Foreskin keratinocyte (primary cell): ENCODE measurements at places on chromosomes 3 and 15. TPM values are rescaled to one million over a fixed set of nuclear protein-coding genes. Genes with fewer than 3 reads are reported as not detected.

Gene FGD5
- not detected in 2 replicates for polyA plus RNA-seq

Gene ADCY5
- polyA plus RNA-seq: 0.01 TPM in 1 of 2 replicates, not detected in the other

Gene CDHR4
- polyA plus RNA-seq: not detected in 2 replicates

Gene CTXND1
- not detected in 2 replicates for polyA plus RNA-seq

Gene SAMMSON
- polyA plus RNA-seq: not detected in 2 replicates

Gene KLHL6
- polyA plus RNA-seq: 0.02 and 0.06 TPM in 2 replicates

Gene GOLGA6L4
- 0.57 and 0.66 TPM in 2 replicates for polyA plus RNA-seq

Gene ARNT2
- polyA plus RNA-seq: 0.21 and 0.25 TPM in 2 replicates

Gene STRIT1
- polyA plus RNA-seq: not detected in 2 replicates

Gene SLC27A2
- 0.03 and 0.10 TPM in 2 replicates for polyA plus RNA-seq

Gene P2RY14
- polyA plus RNA-seq: not detected in 2 replicates

Gene GOLGA8O
- polyA plus RNA-seq: not detected in 2 replicates

Gene MUSTN1
- polyA plus RNA-seq: 0.80 and 0.84 TPM in 2 replicates

Gene NPAP1
- not detected in 2 replicates for polyA plus RNA-seq

Gene MED12L
- 0.02 and 0.08 TPM in 2 replicates for polyA plus RNA-seq

Gene CACNA2D3
- 0.04 and 0.62 TPM in 2 replicates for polyA plus RNA-seq
